ENCODE measurements at places on chromosomes 5 and 9. TPM values are rescaled to one million over a fixed set of nuclear protein-coding genes. Genes with fewer than 3 reads are reported as not detected.

Gene IFNA17
- not detected for total RNA-seq

Gene RIMOC1
- total RNA-seq: 31.0 TPM

Gene SPINK4
- total RNA-seq: not detected

Gene PAEP
- total RNA-seq: not detected

DNA sequence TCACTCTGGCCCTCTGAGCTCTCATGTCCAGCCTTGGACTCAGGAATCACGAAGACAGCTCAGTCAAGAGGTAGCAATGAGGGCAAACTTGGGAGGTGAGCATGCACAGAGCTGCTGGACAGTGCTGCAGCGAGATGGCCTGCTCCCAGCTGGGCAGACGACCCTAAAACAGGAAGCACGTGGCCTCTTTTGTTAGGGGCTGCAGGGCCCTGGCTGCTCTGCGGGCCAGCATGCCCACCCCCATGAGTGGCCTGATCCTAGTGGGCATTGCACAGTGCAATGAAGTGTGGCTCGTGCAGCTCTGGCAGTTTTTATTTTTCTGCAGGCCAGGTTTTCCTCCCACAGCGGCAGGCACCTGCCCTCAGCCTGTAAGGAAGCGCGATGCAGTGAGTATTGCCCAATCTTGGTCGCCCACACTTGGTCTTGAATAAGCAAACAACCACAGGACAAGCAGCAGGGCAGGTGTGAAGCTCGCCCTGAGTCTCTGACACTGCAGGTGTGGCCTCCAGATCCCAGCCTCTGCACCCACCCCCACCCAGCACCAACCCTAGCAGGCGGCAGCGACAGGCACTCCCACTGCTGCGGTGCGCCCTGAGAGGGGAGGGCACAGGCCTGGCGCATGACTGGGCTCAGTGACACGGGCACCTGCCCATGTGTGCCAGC lies 60.8 kb downstream of the SEMA4D start:
- peak; percentile 46 for DNase-seq

DNA sequence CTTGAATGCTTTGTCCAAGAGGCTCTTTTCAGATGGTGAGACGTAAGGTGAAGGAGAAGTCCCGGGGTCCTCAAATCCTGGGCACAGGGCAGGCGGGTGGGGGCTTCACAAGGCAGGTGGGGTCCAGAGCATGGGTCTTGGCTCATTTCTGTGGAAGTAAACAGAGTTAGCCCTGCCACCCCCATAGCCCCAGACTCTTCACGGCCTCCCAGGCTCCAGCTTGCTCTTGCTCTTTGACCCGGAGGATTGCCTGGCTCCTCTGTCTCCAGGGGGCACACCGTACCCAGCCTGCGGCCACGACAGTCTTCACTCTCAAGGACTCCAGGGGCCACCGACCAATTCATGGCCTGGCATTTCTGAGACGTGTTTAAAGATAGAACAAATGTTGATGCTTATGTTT lies 28.8 kb upstream of the POMT1 start:
- DNase-seq: no peak

DNA sequence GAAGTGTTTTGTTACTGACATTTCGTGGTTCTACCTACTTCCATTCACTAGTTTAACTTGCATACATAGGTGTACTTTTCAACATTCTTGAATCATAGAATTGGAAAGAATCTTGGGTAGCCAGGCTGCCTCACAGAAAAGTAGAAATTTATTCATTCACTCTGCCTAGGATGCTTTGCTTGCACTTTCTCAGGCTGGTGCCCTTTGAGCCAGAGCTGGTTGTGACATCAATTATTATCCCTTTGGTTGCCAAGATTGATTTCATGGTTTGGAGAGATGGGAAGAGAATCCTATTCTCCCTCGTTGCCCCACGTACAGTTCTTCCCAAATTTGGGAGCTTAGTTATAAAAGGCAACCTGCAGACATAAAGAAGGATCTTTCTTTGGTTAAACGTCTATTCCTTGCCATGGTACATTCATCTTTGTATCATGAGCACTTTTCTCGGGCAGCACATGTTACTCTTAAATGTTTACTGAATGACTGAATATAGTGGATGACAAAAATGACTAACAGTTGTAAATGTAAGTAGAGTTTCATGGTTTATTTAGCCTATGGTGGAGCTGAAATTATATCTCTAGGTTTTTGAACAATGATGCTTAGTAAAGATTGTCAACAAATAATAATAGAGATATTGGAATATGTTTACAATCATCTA lies 195.5 kb downstream of the COMMD10 start:
- no peak for DNase-seq

DNA sequence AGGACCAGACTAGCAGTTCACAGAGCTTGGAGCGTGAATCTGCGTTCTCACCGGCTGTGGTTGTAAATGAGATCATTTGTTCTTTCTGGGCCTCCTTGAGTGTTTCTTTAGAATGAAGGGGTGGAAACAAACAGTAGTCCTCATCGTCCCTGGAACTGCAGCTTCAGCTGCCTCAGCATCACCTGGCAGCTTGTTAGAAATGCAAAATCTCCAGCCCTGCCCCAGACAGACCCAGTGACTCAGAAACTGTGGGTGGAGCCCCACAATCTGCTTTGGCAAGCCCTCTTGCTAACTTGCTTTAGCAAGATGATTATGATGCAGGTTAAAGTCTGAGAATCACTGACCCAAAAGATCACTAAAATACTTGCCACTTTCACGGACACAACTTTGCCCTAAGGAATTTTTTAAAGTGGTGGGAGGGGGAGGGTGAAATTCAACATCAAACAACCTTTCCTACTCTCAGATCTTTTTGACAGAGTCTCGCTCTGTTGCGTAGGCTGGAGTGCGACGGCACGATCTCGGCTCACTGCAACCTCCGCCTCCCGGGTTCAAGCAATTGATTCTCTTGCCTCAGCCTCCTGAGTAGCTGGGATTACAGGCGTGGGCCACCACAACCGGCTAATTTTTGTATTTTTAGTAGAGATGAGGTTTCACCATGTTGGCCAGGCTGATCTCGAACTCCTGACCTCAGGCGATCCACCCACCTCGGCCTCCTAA lies 86.0 kb downstream of the BRINP1 start:
- no peak for DNase-seq

DNA sequence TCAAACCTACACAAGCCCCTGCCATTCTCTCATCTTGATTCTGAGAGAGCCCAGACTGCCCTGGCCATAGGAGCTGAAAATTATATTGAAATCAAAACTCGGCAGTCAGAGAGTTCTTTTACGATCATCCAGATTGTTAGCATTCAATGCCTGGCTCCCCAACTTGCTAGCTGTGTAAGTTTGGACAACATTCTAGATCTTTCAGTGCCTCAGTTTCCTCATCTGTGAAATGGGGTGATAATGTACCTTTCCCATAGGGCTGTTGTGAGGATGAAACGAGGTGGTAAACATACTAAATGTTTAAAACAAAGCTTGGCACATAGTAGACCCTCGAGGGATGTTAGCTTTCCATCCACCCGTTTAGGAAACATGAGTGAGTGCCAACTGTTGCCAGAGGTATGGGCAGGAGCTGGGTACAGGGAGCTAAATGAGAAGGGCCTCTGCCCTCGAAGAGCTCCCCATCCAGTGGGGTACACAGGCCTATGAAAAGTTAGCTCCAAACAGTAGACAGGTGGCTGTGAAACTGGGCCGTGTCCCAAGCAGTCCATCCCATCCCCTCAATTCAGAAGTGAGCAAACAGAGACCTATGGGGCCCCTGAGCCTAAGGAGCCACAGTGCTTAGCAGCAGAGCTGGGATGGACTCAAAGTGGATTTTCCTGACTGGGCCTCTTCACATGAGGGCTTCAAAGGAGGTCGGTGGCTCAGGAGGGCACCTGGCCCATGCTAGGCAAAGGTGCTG lies 17.3 kb upstream of the IGFBPL1 start:
- DNase-seq: no peak

- DNase-seq: no peak
These were observed 324 bp upstream of the RGMB start for GRCh38 chr5:98773214-98773463.

DNA sequence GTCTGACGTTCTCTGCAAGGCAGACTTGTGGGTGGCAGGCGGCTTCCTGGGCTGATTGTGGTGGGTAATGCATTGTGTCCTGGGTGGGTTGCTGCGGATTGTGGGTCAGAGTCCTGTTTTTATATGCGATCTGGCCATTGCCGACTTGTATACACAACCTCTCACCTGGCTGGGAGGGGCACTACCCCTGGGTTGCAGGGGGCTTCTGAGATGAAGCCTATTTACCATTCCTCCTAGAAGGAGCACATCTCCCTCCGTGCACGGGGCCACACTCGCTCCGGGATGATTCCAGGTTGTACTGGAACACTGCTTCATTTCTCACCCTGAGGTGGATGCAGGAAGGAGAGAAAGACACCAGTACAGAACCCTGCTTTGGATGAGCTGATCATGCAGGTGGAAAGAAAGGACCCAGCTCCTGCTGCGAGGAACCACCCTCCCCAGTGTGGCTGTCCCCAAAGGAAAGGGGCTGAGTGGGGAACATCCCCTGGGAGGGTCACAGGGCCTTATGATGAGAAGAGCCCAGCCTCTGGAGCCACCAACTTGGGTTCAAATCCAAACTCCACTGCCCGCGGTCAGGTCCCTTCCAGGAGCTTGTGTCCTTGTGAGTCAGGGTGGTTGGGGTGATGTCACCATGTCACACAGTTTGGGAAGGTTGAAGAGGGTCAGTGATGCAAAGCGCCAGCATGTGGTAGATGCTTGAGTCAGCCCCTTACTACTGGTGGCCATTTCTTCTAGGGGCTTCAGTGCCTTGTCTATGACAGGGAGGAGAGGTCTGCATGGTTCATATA lies 151.8 kb upstream of the COL5A1 start:
- no peak for DNase-seq

DNA sequence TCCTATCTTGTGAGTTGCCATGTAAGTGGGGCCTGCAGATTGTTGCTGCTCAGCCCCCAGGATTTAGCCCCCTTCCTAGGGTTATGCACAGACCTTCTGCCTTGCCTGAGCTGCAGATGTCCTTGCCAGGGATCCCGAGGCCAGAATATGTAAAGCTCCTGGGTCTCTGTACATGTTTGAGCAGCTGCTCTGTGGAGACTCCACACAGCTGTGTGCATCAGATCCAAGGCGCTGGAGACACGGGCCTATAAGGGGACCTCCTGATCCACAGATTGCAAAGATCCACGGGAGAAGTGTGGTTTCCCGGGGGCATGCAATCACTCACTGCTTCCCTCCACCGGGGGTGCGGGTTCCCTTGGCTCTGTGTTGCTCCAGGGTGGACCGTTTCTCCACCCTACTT lies 28.9 kb downstream of the TAF11L14 start:
- no peak for DNase-seq

DNA sequence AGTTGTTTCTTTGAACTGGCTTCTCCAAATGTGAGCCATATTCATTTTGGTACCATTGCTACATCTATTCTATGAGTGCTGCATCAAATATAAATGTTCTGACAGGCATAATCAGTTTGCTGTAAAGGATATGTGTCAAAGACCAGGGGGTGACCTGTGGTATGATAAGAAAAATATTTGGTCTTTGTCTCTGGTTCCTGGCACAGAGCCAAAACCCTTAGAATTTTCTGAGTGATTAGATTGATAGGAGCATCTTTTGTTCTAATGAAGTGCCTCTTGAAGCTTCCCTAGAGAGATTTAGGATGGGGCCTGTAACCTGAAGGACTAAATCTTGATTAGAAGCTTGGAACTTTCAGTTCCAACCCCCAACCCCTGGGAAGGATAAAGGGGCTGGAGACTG lies 256.3 kb downstream of the NNT start:
- no peak for DNase-seq

DNA sequence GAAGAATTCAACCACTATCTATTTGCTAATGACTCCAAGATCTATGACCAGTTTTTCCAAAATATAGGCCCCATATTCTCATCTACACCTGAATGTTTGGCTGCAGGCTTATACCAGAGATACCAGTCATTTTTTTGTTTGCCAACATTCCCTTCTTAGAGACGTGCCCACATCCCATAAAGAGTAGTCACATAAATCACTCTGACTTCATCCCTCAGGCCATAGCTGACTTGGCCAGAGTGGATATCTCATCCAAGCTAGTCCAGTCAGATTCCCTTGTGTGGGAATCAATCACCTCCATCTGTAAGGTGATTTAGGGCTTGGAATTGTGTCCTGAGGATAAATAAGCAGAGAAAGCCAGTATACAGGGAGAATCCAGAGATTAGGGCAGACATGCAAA lies 124.3 kb upstream of the SLC24A2 start:
- DNase-seq: no peak

GRCh38 chr5:58060996-58061395 lies 398.9 kb downstream of the PLK2 start:
- DNase-seq: no peak

DNA sequence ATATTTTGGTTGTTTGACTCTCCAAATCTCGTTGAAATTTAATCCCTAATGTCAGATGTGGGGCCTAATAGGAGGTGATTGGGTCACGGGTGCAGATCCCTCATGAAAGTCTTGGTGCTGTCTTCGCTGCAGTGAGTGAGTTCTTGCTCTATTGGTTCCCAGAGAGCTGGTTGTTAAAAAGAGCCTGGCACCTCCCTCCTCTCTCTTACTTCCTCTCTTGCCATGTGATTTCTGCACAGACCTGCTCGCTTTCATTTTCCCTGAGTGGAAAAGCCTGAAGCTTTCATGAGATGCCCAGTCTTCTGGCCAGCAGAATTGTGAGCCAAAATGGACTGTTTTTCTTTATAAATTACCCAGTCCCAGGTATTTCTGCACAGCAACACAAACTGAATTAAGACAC lies 221.6 kb downstream of the MAT2B start:
- DNase-seq: no peak

DNA sequence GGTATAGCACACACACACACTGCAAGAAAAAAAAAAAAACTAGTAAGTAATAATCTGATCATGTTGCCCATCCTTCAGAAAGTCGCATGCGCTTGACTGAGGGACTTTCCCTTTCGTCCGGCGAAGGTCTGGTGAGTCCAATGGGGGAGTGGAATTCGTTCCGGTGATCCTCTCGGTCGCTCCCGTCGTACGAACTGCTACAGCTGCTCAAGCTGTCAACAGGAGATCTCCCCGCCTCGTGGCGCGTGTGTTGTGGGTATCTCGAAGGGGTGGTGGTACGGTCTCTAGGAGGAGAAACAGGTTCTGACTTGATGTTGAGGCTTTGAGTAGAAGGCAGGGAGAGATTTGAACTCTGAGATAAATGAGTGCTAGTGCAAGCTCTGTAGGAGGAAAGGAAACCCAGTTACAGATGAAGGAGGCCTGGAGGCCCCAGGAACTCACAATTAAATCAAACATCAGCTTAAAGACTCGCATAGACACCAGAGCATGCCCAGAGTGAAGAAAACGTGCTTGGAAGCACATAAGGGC lies 160.4 kb downstream of the MEF2C start:
- no peak for DNase-seq

- DNase-seq: no peak
These were observed 34.9 kb upstream of the ATP6V1G1 start for GRCh38 chr9:114552706-114553105.

Data from activated naive CD8-positive, alpha-beta T cell treated with anti-CD3 and anti-CD28 coated beads for 36 hours (primary cell).